ENCODE measurements at places on chromosomes 1 and 21. TPM values are rescaled to one million over a fixed set of nuclear protein-coding genes. Genes with fewer than 3 reads are reported as not detected.

GRCh38 chr21:42599962-42600361 lies 53.5 kb upstream of the PDE9A start:
- DNase-seq, result peak; percentile 50

- no peak for DNase-seq
Observed at GRCh38 chr1:147820761-147821297, 60.4 kb upstream of the GJA5 start.

GRCh38 chr1:236311040-236311439 lies 29.3 kb upstream of the ERO1B start:
- DNase-seq, result no peak

DNA sequence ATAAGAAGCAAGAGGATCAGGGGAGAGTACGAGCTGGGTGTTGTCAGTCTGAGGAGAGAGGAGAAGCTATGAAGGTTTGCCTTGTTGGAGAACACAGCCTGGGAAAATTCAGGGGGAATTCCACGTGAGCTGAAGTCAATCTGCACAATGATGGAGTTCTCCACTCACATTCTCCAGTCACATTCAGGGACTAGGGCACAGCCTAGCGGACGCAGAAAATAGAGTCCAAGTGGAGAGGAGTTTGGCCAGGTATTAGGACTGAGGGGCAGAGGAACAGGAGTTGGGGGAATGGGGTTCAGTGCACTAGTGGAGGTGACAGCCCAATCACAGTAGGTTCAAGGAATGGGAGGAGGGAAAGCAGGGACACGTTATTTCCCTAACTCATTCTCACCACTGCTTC lies 124.0 kb downstream of the KCNH1 start:
- no peak for DNase-seq

DNA sequence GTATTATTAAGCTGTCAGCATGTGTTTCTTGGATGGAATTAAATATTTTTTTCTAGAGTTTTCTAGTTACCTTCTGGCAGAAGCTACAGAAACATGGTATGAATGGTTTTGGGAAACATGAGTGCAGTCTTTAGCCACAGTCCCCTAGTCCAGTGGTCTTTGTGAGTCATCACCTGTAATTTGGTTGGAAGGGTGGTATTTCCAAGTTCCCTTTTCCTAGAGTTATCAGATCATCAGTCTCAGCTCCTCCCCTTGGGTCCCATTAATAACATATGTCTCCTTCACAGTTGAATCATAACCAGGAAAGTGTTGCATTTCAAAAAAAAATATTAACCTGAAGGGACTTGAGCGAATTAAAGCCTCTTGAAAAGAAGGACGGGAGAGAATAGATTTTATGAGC lies 27.0 kb downstream of the ELAVL4 start:
- no peak for DNase-seq

GRCh38 chr1:76901158-76901767 lies 34.0 kb downstream of the ST6GALNAC5 start:
- no peak for DNase-seq

DNA sequence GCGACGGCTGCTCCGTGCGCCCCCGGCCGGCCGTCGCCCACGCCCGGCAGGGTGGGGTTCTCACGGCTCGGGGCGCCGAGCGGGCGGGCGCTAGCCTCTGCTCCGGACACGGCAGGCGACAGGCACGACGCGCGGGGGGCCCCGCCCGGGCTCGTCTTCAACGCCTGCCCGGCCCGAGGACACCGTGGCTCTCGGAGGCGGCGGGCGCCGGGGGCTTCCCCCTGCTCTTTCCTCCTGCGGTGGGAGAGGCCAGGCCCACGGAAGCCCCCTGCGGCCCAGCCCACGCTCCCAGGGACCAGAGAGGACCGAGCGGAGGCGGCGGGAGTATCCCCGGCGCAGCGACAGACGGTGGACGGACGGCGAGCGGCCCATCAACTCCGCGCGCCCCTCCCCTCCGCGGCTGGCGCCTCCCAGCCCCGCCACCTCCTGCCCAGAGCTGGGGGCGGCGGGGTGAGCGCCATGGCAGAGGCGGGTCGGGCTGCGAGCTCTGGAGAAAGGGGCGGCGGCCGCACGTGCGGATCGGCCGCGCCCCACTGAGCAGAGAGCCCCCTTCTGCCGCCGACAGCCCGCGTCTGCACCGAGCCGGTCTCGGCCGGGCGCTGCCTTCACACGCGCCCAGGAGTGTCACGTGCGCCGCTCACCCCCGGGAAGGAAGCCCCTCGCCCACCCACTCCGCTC lies at the start of the genes SHE and TDRD10:
SHE (minus strand) TSS at position 347 of the 678 bp plus-strand sequence. CDS start 386 bp downstream, outside the sequence.
TDRD10 (plus strand) TSS at position 154 of the 678 bp plus-strand sequence. CDS start 4,685 bp downstream, outside the sequence.
- peak; percentile 80 for DNase-seq

GRCh38 chr1:230694991-230695390 lies 18.9 kb downstream of the AGT start:
- DNase-seq, result no peak

DNA sequence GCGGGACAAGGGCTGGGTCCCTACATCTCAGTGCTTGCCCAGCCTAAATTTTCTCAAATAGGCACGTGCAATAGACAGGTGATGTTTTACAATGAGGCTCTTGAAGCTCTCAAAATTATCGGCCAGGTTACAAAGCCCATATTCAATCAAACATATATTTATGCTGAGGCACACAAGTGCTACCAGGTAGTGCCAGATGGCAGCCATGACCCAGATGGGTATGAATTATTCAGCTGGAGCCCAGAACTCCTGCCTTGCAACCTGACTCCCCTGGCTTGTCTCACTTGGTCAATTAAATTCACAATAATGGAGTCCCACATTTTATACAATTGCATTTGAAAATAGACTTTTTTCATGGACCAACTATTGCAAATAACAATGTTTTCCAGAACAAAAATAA lies 12.3 kb upstream of the ADAM30 start:
- DNase-seq, result no peak

GRCh38 chr1:30607723-30608122 lies 115.7 kb downstream of the MATN1 start:
- no peak for DNase-seq

DNA sequence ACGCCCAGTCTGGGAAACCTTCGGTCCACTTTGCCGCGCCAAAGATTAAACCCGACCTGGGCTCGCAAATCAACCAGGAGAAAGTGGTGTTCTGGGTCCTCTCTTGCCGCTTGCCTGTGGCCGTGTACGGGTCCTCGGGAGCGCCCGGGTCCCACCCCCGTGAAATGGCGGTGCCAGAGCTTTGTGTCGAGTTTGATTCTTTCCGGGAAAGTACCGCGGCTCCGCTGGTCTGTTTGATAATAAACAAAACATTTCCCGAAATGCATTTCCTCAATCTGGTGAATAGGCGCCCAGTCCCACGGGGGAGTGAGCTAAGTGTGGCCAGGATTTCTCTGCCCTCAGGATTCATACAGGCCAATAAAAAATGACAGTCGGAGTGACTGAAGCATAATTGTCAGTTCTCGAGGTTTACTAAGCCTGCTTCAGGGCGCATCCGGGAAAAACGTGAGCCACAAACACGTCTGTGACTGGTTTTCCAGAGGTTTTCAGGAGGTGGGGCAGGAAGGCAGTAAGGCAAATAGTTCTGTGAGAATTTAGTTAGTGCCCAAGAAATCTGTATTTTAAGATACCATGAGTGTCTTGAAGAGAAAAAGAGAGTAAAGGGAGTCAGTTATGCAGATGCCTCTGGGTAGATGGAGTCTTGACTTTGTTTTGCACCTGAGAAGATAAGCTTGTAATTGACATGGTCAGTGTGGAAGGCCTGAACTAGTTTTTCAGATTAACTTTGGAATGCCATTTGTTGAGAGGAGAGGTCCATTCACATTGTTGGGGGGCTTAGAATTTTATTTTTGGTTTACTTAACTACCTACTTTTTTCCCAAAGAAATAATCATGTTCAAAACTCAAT lies 675 bp downstream of the IFNAR1 start:
- DNase-seq, result peak; percentile 85

GRCh38 chr1:201190624-201191051 lies at the start of gene IGFN1:
IGFN1 (plus strand) TSS chr1:201190824; CDS start chr1:201193294, 2,470 bp downstream.
- DNase-seq, result no peak

- DNase-seq, result no peak
Observed at GRCh38 chr1:68131261-68131660, 80.8 kb upstream of the DIRAS3 start.

GRCh38 chr1:221910222-221910621 lies 168.3 kb upstream of the DUSP10 start:
- DNase-seq, result no peak

DNA sequence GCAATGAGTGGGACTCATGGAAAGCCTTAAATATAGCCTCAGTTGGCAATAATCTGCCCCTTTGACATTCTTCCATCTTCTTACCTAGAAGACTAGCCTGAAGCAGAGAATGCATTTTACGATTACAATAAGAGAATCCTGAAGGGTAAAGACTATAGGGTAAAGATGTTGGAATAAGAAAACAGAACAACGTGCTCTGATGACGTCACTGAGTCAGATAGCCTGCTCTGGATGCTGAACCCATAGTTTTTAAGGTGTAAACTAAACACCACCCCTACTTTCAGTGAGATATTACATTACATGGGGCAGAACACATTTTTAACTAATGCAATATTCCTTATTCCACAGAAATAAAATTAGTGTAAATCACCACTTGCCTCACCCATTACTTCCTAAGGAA lies 240.4 kb downstream of the KCNT2 start:
- no peak for DNase-seq

- DNase-seq, result peak; percentile 50
Observed at GRCh38 chr1:228314658-228315483, 91.8 kb downstream of the TRIM11 start.

DNA sequence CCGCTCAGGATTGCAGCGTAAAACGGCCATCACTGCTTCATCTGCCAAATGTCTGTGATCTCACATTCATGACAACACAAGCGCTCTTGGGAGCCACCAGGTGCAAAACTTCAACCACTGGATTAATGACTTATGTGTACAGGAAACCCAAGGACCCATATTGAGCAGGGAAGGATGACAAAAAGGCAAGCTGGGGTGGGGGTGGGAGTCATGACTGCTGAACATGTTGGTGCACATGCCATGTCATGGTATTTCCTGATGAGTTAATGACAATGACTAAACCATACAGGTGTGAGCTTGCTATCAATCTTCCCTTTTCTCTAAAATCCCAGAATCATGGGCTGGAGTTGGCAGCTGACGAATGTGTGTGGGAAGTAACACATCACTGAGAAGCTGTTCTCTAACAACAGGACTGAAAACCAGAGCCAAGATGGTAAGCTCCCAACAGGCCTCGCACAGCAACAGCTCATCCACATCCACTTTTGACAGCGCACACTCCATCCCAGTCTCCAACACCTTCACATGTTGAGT lies 3.1 kb upstream of the SH2D5 start:
- no peak for DNase-seq

- DNase-seq, result peak; percentile 19
Observed at GRCh38 chr21:39658066-39658465, 45.3 kb downstream of the B3GALT5 start.

DNA sequence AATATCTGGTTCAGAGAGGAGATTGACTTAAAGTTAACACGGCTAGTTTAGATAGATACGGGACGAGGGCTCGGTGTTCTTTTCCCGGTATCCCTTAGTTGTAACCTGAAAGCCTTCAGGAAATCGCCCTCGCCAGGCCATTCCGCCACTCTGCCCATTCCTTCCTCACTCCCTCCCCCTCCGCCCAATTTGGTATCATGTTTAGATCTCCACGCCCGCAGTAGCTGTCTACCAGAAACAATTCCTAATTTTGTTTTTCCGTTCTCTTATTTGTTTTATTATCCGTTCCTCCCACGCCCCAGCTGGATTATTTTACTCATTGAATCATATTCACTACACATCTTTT lies 685 bp upstream of the VAMP4 start:
- peak; percentile 67 for DNase-seq

Gene CTXND2
- not detected for total RNA-seq

Gene C1orf21
- 78.8 TPM for total RNA-seq

Gene PAQR6
- 1.9 TPM for total RNA-seq

Gene ERICH3
- not detected for total RNA-seq

Gene CLDN17
- not detected for total RNA-seq

Gene KDF1
- total RNA-seq, result 10.5 TPM

Gene HAX1
- total RNA-seq, result 78.2 TPM

Gene TRIM63
- 0.46 TPM for total RNA-seq

Gene MUTYH
- 20.3 TPM for total RNA-seq

Gene SYT14
- 0.03 TPM for total RNA-seq

Gene APOBEC4
- total RNA-seq, result not detected

Data from upper lobe of right lung (tissue), 1 donor.